ENCODE measurements at places on chromosomes 4 and X. TPM values are rescaled to one million over a fixed set of nuclear protein-coding genes. Genes with fewer than 3 reads are reported as not detected.

- H3K4me1 ChIP-seq, result peaks cover 23% of the 10 kb centered on the region
- H3K27me3 ChIP-seq, result peaks cover 82% of the 10 kb centered on the region
- peak overlapping the region; percentile 64 for H3K4me3 ChIP-seq
- peaks cover 13% of the 10 kb centered on the region for H3K36me3 ChIP-seq
Measured at GRCh38 chr4:173509036-173510001, 20.7 kb downstream of the HAND2 start.

The CT45A9 gene
- total RNA-seq, result not detected

DNA sequence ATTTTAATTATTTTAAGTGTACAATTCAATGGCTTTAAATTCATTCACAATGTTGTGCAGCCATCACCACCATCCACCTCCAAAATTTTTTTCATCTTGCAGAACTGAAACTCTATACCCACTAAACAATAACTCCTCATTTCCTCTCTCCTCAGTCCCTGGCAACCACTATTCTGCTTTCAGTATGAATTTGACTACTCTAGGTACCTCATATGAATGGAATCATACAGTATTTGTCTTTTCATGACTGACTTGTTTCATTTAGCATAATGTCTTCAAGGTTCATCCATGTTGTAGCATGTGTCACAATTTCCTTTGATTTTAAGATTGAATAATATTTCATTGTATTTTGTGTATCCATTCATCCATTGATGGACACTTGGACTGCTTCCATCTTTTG is 46.9 kb downstream of the KIF4A start:
- no peak overlapping the region for H3K27ac ChIP-seq
- H3K4me1 ChIP-seq, result peaks cover 7% of the 10 kb centered on the region
- DNase-seq, result peak; percentile 4
- H3K4me3 ChIP-seq, result no peak overlapping the region
- no peaks in the 10 kb centered on the region for H3K36me3 ChIP-seq

The SSX4B gene
- not detected for total RNA-seq

The PTCHD1 gene
- total RNA-seq, result not detected

DNA sequence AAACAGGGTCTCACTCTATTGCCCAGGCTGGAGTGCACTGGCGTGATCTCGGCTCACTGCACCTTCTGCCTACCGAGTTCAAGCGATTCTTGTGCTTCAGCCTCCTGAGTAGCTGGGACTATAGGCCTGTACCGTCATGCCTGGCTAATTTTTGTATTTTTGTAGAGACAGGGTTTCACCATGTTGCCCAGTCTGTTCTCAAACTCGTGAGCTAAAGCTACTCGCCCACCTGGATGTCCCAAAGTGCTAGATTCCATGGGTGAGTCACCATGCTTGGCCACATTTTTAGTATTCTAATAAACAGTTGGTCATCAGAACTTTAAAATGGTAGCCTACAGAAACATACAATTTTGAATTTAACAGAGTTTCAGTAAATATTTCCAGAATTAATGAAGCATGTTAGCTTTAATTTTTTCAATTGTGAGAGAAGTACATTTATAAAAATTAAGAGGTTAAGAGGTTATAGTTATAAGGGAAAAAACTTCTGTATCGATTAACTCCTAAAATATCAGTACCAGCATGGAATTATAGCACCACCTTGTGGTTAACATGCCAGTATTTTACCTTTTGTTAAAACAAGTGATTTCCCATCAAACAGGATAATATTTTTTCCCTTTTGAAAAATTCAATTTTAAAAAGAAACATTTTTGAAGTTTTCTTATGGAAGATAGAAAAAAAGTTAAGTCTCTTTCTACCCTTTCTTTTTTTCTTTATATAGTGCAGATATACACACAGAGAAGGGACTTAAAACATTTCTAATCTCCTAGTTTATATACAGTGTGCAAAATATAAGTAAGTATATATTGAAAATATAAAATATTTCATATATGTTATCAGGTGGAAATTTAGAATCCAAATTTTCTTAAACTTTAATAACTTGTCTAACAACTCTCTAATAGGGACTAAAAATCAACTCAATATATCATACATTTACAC is 35.4 kb downstream of the CEP44 start:
- no peaks in the 10 kb centered on the region for H3K27me3 ChIP-seq
- DNase-seq, result no peak
- H3K4me3 ChIP-seq, result no peak overlapping the region
- no peaks in the 10 kb centered on the region for H3K4me1 ChIP-seq
- peaks cover 3% of the 10 kb centered on the region for H3K36me3 ChIP-seq
